AG04449 (cell line): ENCODE measurements at places on chromosomes 2 and 18.

- no peak for DNase-seq
Measured at GRCh38 chr2:42648796-42649195, 80.4 kb downstream of the MTA3 start.

GRCh38 chr18:23453680-23454058 lies 582 bp downstream of the RIOK3 start:
- DNase-seq, result no peak

- peak; percentile 92 for DNase-seq
Measured at GRCh38 chr2:163266772-163267171, 428.2 kb upstream of the KCNH7 start.

- DNase-seq, result no peak
Measured at GRCh38 chr2:626491-627339, 50.5 kb downstream of the TMEM18 start.

DNA sequence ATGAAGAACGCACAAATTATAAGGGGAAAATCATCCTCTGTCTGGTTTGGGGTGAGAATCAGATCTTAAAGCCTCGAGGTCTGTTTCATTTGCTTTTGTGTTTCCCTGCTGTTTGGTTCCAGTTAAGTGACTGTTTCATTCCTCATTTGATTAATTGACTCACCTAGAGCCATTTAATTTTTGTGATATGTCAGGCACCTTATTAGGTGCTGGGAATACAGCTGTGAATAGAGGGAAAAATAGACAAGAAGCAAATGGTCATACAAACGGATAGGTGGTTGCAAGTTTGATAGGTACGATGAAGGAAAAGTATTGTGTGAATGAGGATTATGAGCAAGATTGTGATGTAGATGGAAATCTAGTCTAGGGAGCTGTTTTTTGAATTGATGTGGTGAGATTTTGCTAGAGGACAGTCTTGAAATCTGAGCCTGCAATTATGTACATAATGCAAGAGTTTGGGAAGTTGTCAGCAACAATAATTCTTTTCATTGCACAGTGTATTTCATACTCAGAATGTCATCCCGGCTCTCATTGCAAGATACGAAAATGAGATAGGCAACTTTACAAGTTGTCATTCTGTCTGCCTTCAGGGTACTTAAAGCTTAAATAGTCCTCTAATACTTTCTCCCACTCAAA lies 2.2 kb downstream of the ACSL3 start:
- DNase-seq, result no peak

DNA sequence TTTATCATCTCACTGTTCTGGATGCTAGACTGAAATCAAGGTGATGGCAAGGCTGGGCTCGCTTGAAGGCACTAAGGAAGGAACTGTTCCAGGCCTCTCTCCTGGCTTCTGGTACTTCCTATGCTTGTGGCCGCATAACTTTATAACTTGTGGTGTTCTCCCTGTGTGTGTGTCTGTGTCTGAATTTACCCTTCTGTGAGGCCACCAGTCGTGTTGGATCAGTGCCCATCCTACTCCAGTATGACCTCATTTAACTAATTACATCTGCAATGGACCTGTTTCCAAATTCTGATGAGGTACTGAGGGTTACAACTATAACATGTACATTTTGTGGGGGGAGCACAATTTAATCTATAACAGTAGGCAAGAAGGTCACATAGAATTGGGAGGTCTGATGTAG lies 41.6 kb downstream of the LYPD6B start:
- no peak for DNase-seq

DNA sequence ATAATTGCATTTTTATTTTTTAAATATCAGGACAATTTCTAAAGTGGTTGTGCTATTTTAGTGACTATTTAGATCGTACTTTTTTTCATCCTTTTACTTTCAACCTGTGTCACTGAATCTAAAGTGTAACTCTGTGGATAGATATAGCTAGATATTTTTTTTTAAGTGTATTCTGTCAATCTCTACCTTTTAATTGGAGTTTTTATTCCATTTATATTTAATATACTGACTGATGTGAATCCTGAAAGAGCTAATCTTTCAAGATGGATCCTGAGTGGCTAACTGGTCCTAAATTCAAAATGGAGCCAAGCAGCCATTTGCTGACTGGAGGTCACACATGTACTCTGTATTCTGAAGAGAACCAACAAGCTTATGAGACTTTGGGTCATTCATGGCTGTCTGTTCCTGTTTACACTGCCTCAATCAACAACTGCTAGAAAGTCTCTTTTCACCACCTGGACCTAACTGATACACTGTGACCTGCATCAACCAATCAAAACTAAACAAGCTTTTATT lies 4.6 kb upstream of the PSMD14 start:
- DNase-seq, result no peak

DNA sequence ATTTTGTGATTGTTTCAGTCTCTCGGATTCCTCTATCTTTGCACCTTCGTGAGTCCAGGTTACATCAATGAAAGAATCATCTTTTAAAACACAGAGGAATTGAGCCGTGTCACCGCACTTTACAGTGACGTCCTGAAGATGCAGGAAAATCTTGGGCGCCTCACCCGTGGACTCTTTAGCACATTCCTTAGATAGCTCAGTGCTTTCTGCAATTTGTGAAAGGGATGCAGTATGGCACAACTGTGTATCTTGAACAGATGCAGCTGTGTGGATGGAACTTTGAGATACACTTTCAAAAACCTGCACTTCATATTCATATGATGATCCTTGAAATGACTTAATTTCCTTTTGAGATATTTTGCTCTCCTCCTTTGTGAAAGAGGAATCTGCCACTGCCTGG lies 50.9 kb downstream of the TTN start:
- no peak for DNase-seq

- no peak for DNase-seq
Measured at GRCh38 chr2:157061799-157062198, 195.7 kb upstream of the GALNT5 start.
